Purkinje cell (primary cell): ENCODE measurements at places on chromosomes 6 and 20. TPM values are rescaled to one million over a fixed set of nuclear protein-coding genes. Genes with fewer than 3 reads are reported as not detected.

Gene CSNK2A1
- 127 and 135 TPM in 2 replicates for polyA plus RNA-seq

Gene TPMT
- 16.4 TPM in 2 replicates for polyA plus RNA-seq

Gene CLDN20
- not detected in 2 replicates for polyA plus RNA-seq

Gene CHRNA4
- polyA plus RNA-seq, result 2.4 and 2.5 TPM in 2 replicates

Gene CASS4
- polyA plus RNA-seq, result not detected in 2 replicates

Gene GTSF1L
- not detected in 2 replicates for polyA plus RNA-seq

Gene VGLL2
- not detected in 2 replicates for polyA plus RNA-seq

Gene SYCP2
- 5.9 and 10.1 TPM in 2 replicates for polyA plus RNA-seq

Gene HTR1E
- polyA plus RNA-seq, result 0.58 TPM in 1 of 2 replicates, not detected in the other

Gene RAB32
- polyA plus RNA-seq, result 0.78 and 3.0 TPM in 2 replicates

Gene DDX43
- not detected in 2 replicates for polyA plus RNA-seq

Gene TUBB2B
- 46.3 and 56.3 TPM in 2 replicates for polyA plus RNA-seq

Gene MYH7B
- polyA plus RNA-seq, result 1.2 and 2.0 TPM in 2 replicates
